ENCODE measurements at places on chromosomes 3 and 15.

GRCh38 chr3:195162033-195162669 lies 108.8 kb downstream of the XXYLT1 start:
- DNase-seq, result no peak

- DNase-seq, result no peak
These were observed 44.6 kb downstream of the EOMES start for GRCh38 chr3:27677565-27677964.

- DNase-seq, result no peak
These were observed 94.8 kb downstream of the IGF1R start for GRCh38 chr15:98743177-98743576.

GRCh38 chr15:74826364-74826819 lies at the start of gene CPLX3:
CPLX3 (plus strand) TSS chr15:74826627; CDS start chr15:74826704, 77 bp downstream.
- no peak for DNase-seq

DNA sequence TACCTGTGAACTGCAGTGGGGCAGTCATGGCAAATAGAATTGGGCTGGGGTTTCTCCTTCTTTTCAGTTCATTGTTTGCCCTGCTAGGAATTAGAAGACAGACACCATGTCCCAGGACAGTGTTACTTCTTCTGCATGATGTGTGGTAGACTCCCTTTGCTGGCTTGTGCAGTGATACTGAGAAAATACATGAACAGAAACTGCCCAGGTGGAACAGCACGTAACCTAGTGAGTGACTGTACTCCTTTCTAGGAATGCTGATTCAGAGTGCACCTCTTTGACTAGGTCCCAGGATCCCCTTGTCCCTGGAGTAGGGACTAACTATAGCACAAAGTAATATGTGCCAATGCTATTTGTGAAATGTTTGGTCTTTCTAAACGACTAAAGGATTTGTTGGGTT lies 10.7 kb upstream of the SLC22A13 start:
- no peak for DNase-seq

DNA sequence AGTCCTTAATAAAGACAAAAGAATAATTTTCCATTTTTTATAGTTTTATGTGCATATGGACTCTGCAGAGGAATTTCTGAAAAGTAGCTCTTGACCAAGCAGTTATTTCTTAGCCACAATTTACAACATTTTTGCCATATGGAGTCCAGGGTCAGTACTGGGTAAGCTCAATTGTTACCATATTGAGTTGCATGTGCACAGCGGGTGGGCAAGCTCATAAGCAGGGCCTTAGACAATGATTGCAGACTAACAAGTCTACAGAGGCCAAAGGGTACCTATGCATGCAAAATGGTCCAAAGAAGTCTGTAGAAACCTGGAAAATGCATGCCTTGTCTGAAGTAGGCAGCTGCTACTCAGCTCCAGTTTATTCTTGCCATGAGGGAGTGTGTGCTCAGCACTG lies 19.0 kb upstream of the ARHGEF26 start:
- DNase-seq, result no peak

DNA sequence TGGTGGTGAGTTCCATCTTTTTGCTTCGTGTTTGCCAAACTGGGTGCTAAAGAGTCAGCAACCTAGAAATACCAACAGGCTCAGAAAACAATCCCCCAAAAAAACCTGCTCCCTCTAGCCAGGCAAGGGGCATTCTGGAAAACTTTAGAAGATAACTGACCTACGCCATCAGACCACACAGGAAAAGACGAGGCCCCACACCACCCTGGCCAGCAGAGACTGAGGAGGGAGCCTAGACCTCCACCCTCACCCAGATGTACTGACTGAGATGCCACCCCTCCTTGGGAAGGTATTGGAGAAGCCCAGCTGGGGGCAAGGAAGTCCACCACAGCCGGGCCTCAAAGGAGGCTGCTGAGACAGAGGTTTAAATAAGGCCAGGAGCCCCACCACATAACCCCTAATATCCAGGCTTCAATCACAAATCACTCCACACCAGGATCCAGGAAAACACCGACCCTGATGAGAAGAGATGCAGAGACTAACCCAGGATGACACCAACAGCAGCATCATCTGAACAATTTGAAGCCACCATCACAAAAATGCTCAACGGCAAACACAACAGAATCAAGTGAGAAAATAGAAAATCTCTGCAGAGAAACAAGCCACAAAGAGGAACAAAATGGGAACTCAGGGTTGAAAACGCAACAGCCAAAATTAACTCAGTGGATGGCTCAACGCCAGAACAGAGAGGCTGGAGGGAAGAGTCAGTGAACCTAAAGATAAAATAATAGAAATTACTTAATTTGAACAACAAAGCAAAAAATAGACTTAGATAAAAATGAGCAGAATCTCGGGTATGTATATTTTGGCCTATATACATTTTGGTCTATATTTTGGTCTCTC lies 61.0 kb downstream of the TPRA1 start:
- no peak for DNase-seq

DNA sequence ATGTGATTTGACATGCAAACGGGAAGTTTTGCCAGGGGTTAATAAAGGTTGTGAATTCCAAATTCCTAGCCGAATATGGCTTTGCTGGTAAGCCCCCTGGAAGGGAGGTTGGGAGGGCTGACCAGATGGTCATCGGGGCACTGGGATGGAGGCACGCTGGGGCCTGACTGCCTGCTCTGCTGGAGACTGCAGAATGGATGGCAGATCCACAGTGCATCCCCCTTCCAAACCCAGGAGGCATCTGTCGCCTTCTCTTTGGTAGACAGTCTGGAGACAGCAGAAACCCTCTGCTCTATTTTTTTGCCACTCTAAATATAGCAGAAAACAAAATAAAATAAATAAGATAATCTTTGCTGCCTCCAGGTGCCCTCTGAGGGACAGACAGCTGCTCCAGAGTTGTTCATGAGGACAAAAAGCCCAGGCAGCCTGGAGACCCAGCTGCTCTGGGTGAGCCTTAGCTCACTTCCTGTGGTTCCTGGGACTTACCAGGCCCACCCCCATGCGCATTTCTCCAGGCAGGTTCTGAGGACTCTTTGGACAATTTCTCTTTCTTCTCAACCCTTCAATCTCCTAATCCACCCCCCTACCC lies 6.1 kb upstream of the SPTBN5 start:
- no peak for DNase-seq

GRCh38 chr3:151395806-151396205 lies 11.3 kb upstream of the P2RY12 start:
- DNase-seq, result no peak

DNA sequence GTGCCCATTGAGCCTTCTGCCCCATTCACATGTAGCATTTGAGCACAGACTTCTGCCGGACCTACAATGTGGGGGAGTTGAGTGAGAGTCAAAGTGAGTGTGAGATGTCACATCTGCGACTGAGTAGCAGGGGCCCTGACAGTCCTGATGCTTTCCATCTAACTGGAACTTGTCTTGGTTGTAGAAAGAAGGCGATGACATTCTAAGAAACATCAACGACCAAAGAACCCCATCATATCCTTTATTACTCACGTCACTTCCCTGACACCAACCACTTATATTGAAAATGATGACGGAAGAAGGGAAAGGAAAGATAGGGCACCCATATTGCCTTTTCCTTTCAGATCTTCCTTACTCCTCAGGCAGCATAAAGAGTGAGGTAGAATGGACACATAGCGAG lies 30.5 kb downstream of the SMAD3 start:
- DNase-seq, result no peak

- DNase-seq, result no peak
These were observed 3.5 kb downstream of the SERINC4 start for GRCh38 chr15:43796566-43796965.

- DNase-seq, result no peak
These were observed 29.2 kb downstream of the PLXNA1 start for GRCh38 chr3:127012091-127012490.

DNA sequence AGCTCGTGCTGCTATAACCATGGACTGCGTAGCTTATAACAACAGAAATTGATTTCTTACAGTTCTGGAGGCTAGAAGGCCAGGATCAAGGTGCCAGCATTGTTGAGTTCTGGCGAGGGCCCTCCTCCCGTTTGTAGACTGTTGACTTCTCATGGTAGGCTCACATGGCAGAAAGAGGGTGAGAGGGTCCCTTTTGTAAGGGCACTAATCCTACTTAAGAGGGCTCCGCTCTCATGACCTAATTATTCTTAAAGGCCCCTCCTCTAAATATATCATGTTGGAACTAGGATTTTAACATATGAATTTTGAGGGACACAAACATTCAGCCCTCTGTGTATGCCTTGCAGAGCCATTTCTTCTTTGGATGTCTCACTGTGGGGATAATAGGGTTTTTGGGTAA lies 28.8 kb upstream of the PYDC2 start:
- no peak for DNase-seq

DNA sequence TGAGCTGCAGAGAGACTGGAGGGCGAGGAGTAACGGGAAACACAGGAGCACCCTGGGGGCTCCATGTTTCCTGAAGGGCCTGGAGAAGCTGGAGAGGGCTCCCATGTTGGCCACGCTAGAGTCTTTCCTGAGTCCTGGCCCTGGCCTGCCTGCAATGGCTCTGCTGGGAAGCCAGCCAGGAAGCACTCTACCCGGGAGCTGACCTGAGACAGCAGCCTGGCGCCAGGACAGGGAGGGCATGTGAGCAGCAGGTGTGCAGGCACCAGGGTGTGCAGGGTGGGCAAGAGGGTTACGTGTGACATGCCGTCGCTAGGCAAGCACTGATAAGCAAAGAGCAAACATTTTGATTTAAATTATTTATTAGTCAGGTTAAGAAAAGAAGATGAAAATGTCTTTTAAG lies 301.4 kb downstream of the OCA2 start:
- peak; percentile 74 for DNase-seq

DNA sequence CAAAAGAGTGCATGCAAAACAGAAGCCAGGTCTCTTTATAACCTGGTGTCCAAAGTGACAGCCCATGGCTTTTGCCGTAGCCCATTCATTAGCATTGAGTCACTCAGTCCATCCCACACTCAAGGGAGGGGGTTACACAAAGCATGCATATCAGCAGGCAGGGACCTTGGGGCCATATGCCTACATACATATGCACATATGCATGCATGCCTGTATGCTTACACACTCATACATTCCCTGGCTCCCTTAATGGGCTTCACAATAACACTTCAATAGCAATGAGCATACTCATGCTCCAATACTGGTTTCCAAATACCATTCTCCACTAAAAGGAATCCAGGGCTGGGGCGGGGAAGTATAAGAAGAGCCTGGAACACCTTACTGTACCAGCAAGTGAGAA lies 22.0 kb downstream of the TRPM1 start:
- DNase-seq, result no peak

DNA sequence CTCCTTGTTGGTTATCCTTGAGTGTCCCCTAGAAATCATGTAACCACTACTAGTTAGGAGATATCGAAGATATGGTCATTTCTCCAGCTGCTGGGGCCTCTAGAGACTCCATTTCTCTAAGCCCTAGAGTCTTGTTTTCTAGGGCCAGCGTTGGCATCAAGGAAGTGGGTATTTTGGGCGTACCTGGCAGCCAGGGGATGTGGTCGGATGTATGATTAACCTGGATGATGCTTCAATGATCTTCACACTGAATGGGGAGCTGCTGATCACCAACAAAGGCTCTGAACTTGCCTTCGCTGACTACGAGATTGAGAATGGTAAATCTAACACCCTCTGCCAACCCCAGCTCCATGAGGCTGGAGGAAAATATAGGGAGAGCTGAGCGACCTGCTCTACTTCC lies 325.5 kb downstream of the RYR3 start:
- no peak for DNase-seq

DNA sequence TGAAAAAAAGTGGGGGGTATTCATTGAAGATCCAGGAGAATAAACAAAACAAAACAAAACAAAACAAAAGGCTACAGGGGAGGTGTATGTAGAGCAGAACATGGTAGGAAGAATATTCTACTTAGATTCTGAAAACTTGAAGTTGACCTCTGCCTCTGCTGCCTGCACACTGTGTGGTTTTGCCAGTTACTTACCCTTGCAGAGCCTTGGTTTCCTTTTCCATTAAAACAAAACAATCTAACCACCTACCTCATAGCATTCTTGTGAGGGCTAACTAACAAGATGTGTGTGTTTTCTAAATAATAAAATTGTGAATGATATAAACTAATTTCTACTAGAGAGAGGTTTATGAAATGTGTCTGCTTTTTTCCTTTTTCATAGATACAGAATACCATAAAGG lies 423.1 kb downstream of the TIGIT start:
- DNase-seq, result no peak

- no peak for DNase-seq
These were observed 26.3 kb downstream of the TLNRD1 start for GRCh38 chr15:81026836-81027599.

DNA sequence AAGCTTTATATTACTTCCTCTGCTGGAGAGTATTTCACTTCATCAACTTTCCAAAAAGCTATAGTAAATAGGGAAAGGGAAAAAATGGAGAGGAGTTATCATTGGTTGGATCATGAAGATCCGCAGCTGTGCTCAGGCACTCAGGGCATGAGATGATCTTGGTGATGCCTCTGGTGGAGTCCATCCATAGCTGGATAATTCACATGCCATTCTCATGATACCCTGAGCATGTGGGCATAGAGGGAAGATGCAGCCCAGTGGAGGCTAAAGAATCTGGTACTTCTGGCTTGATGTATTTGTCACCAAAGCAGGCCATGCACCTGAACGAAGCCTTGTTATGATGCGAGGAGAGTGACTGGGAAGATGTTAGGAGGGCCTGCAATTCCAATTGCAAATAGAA lies 150.2 kb downstream of the CHST2 start:
- DNase-seq, result no peak

DNA sequence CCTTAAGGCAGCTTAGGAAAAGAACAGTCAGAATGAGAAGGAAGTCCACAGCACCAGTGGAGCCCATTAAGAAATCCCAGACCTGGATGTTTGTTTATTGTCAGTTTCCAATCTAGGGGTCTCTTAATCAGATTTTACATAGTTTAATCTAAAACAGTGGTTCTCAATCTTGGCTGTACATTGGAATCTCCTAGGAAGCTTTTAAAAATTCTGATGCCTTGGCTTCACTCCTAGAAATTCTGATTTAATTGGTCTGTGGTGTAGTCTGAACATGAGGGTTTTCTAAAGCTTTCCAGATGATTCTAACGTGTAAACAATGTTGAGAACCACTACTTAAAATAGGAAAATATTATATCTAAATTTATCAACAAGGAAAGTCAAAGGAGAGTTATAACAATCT lies 56.6 kb upstream of the SPRED1 start:
- DNase-seq, result no peak

GRCh38 chr3:193983846-193984818 lies 151.8 kb upstream of the HES1 start:
- no peak for DNase-seq
